ENCODE measurements at places on chromosomes 3 and 15. TPM values are rescaled to one million over a fixed set of nuclear protein-coding genes. Genes with fewer than 3 reads are reported as not detected.
A peak's percentile ranks its signal among the peaks of the same experiment; 100 is the strongest.

MEIS2 gene
- not detected for total RNA-seq

CLSTN2 gene
- 0.83 TPM for total RNA-seq

DNA sequence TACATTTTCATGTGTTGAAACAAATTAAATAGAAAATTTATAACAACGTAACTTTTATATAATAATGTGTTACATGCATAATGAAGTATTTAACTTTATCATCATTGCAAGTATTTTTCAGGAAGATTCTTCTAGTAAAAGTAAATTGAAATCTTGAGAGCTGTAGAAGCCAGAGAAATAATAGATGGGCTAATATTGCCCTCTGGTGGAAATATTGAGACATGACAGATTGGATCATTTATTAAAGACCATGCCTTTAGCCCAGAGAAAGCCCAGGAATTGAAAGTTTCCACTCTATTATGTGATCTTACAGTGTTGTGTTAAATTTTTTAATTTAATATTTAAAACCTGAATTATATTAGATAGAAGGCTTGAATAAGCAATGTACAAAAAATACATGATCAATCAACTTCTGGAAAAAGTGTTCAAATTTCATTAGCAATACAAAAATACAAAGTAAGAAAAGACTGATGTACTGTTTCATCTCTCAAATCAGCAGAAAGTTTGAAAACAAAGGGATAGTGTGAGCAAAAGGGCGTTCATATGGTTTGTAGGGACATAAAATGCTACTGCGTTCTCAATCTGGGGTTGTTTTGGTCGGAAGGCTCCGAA is 52.7 kb upstream of the SPTSSB start:
- peak; percentile 65 for DNase-seq

LRRC34 gene
- 15.7 TPM for total RNA-seq

GRCh38 chr15:50906954-50907600 is 1.4 kb upstream of the AP4E1 start:
- DNase-seq: no peak

GRCh38 chr3:61634678-61635077 is 73.3 kb downstream of the PTPRG start:
- DNase-seq: no peak

DNA sequence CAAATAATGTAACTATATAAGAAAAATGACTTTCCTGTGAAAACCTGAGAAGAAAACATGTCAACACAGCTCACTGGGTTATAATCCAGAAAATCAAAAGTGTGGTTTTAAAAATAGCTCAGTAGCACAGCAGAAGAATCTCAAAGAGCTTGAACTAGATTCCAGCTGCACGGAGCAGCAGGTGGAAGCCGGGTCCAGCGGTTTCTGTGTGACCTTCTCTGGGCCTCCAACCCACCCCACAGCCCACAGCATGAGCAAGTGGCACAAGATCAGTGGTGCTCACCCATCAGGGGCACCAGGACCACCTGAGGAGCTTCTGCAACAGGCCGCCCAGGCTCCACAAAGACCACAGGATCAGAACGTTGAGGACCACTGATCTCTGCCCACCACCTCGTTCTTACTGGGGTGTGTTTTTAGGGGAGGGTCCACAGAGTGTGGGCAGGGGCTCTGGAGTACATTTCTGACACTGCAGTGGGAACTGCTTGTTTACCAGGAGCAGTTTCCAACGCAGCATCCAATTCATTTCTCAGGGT is 23.2 kb downstream of the SLC41A3 start:
- DNase-seq: no peak

IL5RA gene
- not detected for total RNA-seq

GRCh38 chr3:2713923-2714322 is 396.3 kb downstream of the IL5RA start:
- peak; percentile 13 for DNase-seq

UCN2 gene
- 0.17 TPM for total RNA-seq

All from GM23338 (cell line).